Right atrium auricular region (tissue), 2 donors: ENCODE measurements at places on chromosomes 5 and 9. TPM values are rescaled to one million over a fixed set of nuclear protein-coding genes. Genes with fewer than 3 reads are reported as not detected.

CERCAM gene
- total RNA-seq: 13.3 TPM

- DNase-seq: no peak
Measured at GRCh38 chr9:89174291-89174690, 4.3 kb downstream of the SHC3 start.

NOP16 gene
- 16.0 TPM for total RNA-seq

GRCh38 chr9:33135031-33135461 lies 32.1 kb downstream of the B4GALT1 start:
- DNase-seq: no peak

DNA sequence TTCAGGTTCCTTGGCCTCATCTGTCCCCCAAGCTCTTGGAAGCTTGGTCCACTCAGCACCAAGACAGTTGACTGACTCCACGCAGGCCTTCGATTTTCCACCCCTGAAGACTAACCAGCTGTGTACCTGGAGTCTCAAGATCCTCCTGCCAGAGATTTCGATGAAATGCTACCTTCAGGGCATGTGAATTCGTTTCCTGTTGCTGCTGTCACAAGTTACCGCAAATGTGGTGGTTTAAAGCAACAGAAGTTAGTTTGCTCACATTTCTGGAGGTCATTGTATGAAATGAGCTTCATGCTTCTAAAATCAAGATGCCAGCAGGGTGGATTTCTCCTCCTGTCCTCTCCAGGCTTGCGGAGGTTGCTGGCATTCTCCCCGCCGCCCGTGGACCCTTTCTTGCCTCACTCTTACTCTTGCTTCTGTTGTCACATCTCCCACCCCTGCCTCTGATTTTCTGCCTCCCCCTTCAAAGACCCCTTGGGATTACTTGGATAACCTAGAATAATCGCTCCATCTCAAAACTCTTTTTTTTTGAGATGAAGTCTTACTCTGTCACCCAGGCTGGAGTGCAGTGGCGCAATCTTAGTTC lies 27.6 kb upstream of the RETREG1 start:
- no peak for DNase-seq

DNA sequence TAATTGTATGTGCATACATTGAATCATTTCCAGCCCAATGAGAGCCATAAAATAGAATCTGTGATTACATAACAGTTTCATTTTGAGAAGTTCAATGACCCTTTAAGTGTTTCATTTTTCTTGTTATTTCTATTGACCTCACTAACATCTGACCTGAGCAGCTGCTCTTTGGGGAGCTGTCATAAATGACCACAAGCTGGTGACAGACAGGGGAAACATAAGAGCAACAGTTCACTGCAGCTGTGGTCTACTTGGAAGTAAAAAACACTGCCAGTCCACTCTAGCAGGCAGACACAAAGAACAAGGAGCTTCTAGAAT lies 265.4 kb downstream of the DTWD2 start:
- no peak for DNase-seq

DNA sequence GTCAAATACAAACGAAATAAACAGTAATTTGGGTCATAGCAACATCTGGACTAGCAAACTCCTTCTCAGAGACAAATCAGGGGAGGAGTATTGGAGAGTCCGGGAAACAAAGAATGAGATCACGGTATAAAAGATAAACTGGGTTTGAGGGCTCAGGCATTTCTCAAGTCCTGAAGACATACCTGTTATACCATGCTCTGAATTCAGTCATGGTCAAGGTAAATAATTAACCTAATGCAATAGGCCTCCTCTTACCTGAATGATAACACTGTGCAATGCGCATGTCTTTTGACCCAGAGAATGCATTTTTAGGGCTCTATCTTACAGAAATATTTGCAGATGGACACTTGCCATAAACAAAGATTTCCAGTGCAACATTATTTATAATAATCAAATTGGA lies 31.9 kb upstream of the SPDL1 start:
- no peak for DNase-seq

GRCh38 chr5:6480133-6481051 lies 31.7 kb downstream of the UBE2QL1 start:
- no peak for DNase-seq

GRCh38 chr5:179267071-179267670 lies 78.1 kb downstream of the ADAMTS2 start:
- peak; percentile 57 for DNase-seq

GRCh38 chr5:34587355-34588241 lies 68.5 kb upstream of the RAI14 start:
- DNase-seq: no peak

- DNase-seq: no peak
Measured at GRCh38 chr9:87227456-87227855, 270.2 kb upstream of the DAPK1 start.

GRCh38 chr9:121662359-121662758 lies 10.9 kb downstream of the DAB2IP start:
- DNase-seq: no peak

GRCh38 chr5:28408186-28408585 lies 1369.8 kb upstream of the CDH9 start:
- DNase-seq: no peak

DNA sequence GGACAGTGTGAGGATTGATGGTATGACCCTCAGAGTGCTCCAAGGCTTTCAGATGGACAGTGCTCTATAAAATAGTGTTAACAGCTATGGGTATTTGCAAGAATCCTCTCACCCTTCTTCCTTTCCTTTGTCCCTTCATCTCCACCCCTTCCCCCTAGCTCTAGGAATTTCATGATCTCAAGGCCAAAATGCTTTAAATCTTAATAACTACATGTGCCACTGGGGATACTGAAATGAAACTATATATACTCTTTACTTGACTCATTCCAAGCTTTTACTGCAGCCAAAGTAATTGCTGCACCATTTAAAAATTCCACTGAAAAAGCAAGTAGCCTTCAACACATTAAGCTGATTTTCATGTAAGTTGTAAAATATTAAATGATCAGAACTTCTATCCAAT lies 361.6 kb upstream of the SLC30A5 start:
- no peak for DNase-seq

DNA sequence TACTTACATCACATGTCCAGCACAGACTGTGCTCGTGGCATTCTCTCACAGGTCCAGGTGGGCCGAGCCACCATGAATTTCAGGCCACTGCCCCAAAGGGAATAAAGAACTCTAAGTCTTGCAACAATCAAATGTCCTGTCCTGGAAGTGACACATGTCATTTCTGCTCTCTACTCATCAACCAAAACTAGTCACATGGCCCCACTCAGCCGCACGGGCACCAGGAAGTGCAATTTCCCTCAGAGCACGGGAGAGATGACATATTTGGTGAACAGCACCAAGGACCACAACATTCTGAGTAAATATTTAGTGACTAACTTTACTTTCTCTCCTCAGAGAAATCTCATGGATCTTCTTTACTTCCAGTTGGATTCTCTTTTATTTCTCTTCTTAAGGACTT lies 131.1 kb upstream of the TUT7 start:
- no peak for DNase-seq

DNA sequence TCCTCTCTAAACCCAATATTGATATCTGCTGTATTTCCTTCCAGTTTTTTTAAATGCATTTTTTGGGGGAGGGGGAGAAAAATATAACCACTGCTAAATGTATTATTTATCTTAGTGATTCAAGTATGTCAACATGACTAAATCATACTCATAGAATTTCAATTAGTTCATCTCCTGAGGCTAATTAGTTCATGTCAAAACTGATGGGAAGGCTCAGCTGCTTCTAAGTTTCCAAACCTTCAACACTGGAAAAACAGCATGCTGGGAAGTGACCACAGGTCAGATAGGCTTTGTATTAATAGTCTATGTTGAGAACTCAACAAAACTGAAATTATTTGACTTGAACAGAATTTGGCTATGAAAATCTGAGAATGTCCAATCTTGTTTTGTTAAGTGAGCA lies 118.7 kb downstream of the TTLL11 start:
- DNase-seq: no peak

GRCh38 chr5:32325062-32325461 lies 12.3 kb upstream of the MTMR12 start:
- DNase-seq: no peak

DNA sequence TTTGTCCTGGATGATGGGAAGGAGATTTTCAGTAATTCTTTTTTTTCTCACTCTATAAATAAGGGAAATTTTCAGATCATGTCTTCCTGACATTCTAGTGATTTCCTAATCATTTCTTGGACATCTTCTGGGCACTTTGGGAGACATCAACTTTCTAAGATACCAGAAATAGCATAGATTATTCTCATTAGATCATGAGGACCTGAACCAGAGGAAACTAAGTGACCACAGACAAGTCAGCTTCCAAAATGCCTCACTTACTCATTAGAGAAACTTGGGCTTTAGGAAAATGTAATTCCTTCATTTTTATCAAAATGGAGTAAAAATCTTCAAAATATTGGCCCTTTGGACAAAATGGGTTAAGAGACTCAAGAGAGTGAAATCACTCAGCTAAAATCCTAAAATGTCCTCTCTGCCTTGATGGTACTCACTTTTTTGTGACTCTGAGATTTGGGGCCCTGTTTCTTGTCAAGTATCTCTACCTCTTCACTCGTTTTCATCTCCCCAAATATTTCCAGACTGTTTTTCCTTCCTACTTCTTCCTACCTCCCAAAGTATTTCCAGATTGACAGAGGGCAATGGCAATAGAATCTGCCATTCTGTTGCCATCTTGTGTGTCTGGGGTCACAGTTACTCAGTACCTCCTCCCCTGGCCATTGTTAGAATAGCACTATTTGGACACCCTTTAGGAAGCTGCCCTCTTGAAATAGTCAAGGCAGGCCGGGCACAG lies 194.5 kb downstream of the NR3C1 start:
- no peak for DNase-seq

DNA sequence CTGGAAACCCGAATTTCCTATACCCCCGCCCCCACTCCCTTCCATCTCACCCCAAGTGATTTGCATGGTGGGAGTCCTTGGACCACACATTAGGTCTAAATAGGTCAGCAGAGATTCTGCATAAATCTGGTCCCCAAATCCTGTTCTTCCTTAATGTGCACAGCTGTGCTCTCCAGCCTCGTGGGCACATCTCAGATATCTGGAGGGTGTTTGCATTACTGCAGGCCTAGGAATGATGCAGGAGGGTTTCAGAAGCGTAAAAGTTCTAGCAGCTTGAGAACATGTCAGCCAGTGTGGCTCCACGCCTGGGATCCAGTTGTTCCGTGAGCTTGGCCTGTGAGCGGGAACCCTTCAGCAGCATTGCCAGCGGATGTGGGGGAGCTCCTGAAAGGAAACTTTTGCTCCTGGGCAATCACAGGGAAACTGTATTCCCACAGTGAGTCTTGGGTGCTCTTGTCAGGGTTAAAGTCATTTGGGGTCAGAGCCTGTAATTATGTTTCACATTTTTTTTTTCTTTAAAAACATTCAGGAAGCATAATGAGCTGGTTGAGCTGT lies 12.9 kb downstream of the ARHGAP26 start:
- peak; percentile 77 for DNase-seq

- no peak for DNase-seq
Measured at GRCh38 chr9:79237861-79238260, 333.9 kb upstream of the TLE4 start.

- no peak for DNase-seq
Measured at GRCh38 chr5:18605186-18605585, 970.9 kb downstream of the TAF11L14 start.

- no peak for DNase-seq
Measured at GRCh38 chr9:90903766-90904424, 102.3 kb downstream of the SYK start.

PFN3 gene
- total RNA-seq: not detected

GRCh38 chr5:60323596-60323995 lies 376.4 kb downstream of the DEPDC1B start:
- no peak for DNase-seq

GKAP1 gene
- total RNA-seq: 12.5 TPM

DNA sequence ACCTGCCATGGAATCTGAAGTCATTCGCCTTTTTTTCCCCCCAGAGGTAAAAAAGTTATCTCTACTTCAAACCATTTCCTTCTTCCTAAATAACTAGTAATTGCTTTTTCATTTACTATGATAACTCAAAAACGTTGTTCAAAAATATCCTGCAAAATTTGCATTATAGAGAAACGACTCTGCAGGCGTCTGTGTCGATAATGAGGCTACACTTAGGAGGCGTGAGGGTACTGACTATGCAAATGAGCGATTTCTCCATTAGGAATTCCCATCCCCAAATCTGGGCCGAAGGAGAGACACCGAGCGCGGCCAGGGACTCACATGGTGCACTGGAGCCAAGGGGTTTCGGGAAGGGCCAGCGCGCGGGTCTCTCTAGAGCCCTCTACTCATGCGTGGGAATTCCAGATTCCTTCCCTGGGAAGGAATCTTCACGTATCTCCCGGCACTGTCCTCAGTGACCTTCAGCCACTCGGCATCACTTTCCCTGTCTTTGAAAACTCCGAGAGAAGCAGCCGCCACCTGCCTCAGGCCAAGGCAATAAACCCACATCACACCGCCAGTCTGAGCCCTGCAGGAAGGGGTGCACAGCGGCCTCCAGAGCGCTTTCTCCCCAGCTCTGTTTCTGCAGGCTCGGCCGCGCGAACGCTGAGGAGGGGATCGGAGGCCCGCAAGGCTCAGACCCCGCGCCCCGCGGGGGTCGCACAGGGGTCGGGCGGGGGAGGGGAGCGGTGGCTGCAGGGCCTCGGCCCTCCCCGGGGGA lies 718 bp upstream of the DENND4C start:
- peak; percentile 79 for DNase-seq

- no peak for DNase-seq
Measured at GRCh38 chr9:2833096-2833495, 10.8 kb downstream of the PUM3 start.

DNA sequence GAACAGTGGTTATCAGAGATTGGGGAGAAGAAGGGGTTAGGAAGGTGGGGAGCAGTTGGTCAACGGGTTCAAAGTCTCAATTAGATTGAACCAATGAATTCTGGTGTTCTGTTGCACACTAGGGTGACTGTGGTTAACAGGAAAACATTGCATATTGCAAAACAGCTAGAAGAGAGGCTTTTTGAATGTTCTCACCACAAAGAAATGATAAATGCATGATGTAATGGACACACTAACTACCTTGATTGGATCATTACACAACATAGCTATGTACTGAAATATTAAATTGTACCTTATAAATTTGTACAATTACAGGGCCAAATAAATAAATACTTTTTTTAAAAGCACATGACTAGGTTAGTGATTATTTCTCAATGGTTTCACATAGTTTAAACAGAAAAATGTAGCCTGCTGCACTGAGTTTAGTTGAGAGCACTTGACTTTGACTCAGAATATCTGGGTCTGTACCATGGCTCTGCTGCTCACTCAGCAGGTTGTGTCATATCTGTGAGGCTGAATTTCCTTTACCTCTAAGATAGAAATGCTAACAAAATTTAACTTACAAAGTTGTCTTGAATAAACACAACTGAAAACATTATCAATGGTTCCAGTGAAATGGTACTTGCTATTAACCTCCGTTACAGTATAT lies 30.4 kb downstream of the NUDT12 start:
- DNase-seq: no peak

- no peak for DNase-seq
Measured at GRCh38 chr9:35619800-35620158, 1.6 kb upstream of the CD72 start.

CYLC2 gene
- not detected for total RNA-seq

SURF6 gene
- total RNA-seq: 13.6 TPM

DNA sequence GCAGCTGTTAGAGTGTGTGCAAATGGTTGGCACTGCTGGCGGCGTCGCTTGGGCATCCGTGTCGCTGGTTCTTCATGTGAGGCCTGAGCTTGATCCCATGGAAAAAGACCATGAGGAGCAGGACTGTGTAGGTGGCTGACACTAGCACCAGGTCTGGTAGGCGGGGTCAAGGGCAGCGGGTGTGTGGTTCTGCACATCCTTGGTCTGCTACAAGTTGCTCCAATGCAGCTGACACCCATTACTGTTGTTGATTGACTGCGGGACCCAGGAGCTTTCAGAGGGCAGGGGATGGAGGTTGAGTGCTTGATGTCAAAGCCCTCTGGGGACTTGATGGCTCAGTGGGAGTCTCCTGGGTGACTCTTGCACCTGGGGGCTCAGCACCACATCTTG lies 29.0 kb upstream of the PITX1 start:
- DNase-seq: no peak
